ENCODE measurements at places on chromosomes 1 and 21. TPM values are rescaled to one million over a fixed set of nuclear protein-coding genes. Genes with fewer than 3 reads are reported as not detected.

- no peak for DNase-seq
These were observed 21.6 kb downstream of the MAPKAPK2 start for GRCh38 chr1:206706298-206706791.

The OR2L5 gene
- not detected for total RNA-seq

GRCh38 chr1:231643071-231643934 is 16.7 kb downstream of the DISC1 start:
- no peak for DNase-seq

The HTR6 gene
- total RNA-seq, result 0.16 TPM

- no peak for DNase-seq
These were observed 17.0 kb upstream of the LRRC8C start for GRCh38 chr1:89615676-89616598.

GRCh38 chr1:908661-909060 is 15.1 kb upstream of the SAMD11 start:
- DNase-seq, result no peak

DNA sequence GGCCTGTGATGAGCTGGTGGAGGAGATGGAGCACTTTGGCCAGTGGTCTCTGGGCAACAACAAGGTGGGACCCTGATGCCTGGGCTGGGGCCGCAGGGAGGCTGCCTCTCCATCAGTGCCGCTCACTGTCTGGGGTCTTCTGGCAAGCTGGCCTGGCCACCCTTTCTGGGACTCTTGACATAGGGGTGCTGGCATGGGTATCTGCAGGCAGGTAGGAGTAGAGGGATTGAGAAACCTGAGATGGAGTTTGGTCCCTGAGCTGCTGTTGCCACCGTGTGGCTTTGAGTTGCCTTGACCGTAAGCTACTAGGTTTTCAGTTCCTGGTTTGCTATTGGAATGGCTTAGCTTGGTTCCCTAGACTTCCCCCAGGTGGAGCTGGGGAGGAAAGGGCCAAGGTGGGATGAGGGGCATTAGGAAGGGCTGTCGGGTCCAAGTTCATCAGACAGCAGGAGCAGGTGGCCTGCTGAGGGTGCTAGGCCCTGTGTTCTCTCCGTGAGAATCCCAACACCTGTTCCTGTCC is 13.2 kb upstream of the MFN2 start:
- no peak for DNase-seq

GRCh38 chr1:180539136-180539535 is 19.6 kb upstream of the OVAAL start:
- no peak for DNase-seq
